NCI-H524 (cell line): ENCODE measurements at places on chromosomes 4 and X.

- no peak for DNase-seq
Observed at GRCh38 chrX:40132751-40133150, 35.0 kb upstream of the BCOR start.

DNA sequence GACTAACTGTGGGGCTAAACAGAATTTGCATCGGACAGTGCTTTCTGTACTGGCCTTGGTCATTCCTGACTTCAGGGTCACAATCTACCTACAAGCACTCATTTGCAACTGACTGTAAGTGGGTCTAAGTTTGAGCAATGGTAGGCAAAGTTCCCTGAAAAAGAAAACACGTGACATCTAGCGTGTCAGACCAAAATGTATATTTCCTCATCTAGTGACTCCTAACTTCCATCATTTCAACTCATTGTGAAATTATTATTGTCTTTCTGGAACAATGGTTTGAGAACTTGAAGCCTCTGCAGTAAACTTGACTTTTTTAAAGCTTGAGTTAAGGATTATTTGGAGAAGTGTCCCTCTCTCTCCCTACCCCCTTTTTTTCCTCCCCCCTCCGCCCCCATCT lies 113.6 kb downstream of the MID1 start:
- no peak for DNase-seq

GRCh38 chrX:13750204-13750603 lies 15.7 kb downstream of the OFD1 start:
- peak; percentile 60 for DNase-seq

- DNase-seq, result no peak
Observed at GRCh38 chr4:11165052-11165451, 263.6 kb downstream of the HS3ST1 start.

- no peak for DNase-seq
Observed at GRCh38 chr4:148016063-148016637, 284.3 kb downstream of the ARHGAP10 start.

DNA sequence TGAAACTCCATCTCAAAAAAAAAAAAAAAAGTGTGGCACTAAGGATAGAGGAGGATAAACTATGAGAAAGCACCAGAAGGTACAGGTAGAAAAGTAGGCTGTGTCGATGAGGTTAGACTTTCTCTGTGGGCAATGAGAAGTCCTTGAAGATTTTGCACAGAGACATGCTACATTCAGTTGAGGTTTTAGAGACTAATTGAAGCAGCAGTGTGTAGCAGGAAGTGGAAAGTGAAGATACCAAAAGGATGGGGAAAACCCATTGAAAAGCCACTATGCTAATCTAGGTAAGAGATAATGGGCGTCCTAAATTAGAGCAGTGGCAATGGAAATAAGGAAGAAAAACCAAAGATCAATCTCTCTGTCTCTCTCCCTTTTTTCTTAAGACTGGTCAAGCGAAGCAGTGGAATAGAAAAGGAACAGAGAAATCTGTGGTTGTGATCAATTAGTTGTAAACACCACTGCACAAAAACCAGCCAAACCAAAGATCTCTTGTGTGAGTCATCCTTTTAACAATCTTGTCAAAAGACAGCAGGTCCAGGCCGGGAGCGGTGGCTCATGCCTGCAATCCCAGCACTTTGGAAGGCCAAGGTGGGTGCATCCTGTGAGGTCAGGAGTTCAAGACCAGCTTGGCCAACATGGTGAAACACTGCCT lies 3.5 kb downstream of the SPINK2 start:
- no peak for DNase-seq

DNA sequence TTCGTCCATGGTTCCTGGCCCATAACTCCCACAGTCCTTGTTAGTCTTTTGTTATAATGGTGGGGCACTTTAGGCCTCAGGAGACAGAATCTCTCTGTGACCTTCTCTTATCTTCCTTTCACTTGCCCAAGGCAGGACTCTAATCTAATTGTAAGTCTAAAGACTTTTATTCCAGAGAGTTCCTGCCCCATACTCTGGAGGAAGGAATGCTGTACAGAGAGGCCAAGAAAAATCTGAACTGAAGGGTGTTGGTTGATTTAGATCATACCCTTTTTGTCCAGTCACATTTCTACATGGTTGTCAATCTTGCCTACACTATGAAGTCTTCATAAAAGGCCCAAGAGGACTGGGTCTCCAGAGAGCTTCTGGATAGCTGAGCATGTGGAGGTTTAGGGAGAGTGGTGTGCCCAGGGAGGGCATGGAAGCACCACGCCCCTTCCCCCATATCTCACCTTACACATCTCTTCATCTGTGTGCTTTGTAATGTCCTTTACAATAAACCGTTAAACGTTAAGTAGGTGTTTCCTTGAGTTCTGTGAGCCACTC lies 84.5 kb downstream of the AFF1 start:
- DNase-seq, result no peak

- DNase-seq, result no peak
Observed at GRCh38 chr4:100164808-100165760, 25.2 kb downstream of the DDIT4L start.

GRCh38 chr4:11593576-11594116 lies 165.0 kb upstream of the HS3ST1 start:
- DNase-seq, result no peak

- no peak for DNase-seq
Observed at GRCh38 chrX:109294097-109294814, 187.6 kb downstream of the GUCY2F start.

DNA sequence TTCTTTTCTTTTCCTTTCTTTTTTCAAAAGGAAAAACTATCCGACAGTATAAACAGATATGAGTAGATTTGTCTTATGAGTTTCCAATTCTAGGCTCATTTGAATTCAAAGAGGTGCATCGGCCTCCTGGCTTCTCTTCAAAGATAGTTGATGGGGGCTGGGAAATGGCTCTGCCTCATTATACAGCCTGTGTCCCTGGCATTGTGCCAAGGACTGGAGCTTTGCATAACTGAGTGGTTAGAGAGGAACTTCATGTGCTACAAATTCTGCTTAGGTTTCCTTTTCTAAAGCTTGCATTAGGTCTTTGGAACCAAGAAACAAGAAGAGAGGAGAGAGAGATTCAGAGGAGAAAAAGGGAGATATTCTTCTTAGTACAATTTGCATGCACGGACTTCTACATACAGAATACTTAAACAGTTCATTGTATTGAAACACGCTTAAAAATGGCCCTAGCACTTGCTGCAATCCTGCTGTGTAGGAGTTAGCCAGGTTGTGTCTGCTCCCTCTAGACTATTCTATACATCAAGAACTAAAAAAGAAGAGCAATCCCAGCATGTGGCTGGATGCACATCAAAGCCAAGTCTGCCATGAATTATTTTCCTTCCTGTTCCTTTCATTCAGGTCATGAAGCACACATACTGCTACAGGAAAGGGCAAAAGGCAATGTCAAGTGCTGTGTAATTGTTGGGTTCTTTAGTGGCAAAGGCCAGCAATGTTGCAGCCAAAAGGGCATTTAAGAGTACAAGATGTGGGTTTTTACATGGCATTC lies 70.9 kb downstream of the INTS12 start:
- DNase-seq, result peak; percentile 59

- no peak for DNase-seq
Observed at GRCh38 chrX:36787752-36788151, 220.4 kb upstream of the FAM47C start.

DNA sequence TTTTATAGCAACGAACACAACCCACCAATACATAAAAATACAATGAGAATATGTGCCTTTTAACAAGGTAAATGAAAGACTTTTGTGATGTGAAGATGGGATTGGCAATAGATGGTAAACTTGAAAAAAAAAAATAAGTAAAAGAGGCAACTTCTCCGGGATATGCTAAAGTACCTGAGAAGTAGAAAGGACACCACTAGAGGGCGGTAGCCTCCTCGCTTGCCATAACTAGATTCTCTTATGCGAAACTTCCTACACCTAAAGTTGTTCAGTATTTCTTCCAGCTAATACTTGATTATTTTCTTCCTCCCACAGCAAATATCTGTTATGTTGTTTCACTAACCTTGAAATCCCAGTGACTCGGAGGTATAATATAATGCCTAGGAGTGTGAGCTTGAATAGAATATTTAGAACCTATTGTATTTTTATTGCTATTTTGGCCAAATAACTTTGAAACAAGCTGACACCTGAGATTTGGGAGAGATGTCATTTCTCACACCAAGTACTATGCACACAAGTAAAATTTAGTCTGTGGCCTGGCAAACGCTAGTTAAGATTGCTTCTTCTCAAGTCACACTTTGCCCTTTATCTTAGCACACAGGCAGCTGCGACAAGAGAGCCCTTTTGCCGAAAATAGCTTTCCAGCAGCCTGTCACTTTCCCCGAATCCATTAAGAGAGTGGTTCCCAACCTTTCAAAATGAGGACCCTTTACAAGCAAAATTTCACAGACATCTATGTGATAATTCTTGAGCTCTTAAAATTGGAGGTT lies 44.9 kb upstream of the PDLIM5 start:
- peak; percentile 49 for DNase-seq

- DNase-seq, result no peak
Observed at GRCh38 chrX:123899701-123900100, 39.8 kb downstream of the XIAP start.

DNA sequence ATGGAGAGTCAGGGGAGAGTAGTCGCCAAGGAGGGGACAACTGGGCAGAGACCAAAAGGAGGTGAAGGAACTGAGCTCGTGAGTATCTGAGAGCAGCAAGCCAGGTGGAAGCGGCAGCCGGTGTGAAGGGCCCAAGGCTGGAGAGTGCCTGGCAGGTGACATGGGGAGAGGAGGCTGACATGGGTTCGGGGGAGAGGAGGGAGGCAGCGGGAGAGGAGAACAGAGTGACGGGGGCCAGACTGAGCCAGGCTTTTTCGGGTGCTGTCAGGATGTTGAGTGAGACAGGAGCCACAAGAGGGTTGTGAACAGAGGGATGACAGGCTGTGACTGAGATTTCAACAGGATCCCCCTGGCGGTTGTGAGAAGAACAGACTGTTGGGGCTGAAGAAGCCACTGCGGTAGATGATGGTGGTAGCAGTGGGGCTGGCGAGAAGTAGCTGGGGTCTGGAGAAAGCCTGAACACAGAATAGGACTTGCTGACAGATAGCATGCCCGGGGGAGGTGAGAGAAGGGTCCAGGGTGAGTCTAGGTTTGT lies 5.7 kb downstream of the ELK1 start:
- peak; percentile 12 for DNase-seq

DNA sequence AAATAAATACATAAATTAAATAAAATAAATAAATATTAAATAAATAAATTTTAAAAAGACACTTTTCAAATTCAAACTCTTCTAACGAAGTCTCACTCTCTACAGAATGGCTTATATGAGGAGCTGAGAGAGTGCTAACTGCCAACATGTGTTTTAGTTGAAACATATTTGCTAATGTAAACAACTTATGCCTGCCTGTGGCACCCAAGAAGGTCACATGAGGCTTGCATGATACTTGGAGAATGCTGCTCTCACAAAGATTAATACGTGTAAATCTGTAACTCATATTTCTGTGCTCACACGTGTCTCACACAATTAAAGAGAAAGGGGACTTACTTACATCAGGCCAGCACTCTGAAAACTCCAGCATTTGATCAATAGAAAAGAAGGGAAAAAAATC lies 43.2 kb upstream of the PITX2 start:
- no peak for DNase-seq

DNA sequence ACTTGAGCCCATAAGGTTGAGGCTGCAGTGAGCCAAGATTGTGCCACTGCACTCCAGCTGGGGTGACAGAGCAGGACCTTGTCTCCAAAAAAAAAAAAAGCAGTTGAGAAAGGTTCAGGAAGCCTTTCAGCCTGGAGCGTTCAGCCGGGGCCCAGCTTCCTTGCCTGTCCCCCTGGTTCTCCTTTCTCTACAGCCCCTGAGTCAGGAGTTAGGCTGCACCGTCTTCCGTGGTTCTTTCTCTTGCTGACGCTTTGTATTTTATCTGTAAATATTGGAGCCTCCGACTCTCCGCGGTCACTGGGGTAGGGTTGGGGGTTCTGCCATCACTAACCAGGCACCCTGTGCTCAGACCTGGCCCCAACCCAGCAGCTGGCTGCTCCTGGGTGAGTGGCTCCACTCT lies 13.8 kb upstream of the UVSSA start:
- DNase-seq, result no peak

DNA sequence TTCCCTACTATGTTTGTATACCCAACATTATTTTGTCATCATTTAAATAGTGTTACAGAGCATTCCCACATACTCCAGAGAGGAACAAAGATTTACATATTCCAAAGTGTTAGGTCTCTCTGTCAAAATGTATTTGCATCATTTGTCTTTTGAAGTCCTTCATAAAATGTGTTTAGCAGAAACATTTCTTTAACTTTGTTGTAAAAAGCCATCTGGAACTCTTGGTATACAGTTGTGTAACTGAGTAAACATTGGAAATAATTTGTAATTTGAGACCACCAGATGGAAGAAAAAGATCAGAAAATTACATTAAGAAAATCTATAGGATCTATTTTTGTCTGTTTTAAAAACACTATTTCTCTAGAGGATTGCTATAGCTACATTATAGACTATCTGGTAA lies 56.6 kb upstream of the ALB start:
- DNase-seq, result no peak

DNA sequence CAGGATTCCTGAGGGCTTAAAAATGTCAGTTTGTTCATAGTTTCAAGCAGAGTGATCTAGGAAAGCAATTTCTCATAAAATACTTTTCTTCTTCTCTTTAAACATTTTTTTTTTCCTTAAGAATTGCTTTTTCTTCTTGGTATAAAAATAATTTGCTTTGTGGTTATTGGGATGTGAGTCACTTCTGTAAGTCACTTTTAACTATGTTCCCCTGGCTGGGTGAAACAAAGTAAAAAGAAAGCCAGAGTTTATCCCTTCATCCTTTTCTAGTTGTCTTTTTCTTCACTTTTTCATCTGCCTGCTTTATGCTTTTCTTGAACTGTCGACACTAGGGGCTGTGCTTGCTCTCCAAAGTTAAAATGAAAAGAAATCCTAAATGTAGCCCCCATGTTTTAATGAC lies 33.5 kb downstream of the ARSJ start:
- no peak for DNase-seq

- DNase-seq, result no peak
Observed at GRCh38 chr4:151950993-151951670, 190.3 kb upstream of the GATB start.
